Activated CD4-positive, alpha-beta T cell treated with anti-CD3 and anti-CD28 coated beads, Interleukin-2, amount 10 ng/mL, durations not matched to agents 7 days and 5 days (primary cell): ENCODE measurements at places on chromosomes 1 and 21.

DNA sequence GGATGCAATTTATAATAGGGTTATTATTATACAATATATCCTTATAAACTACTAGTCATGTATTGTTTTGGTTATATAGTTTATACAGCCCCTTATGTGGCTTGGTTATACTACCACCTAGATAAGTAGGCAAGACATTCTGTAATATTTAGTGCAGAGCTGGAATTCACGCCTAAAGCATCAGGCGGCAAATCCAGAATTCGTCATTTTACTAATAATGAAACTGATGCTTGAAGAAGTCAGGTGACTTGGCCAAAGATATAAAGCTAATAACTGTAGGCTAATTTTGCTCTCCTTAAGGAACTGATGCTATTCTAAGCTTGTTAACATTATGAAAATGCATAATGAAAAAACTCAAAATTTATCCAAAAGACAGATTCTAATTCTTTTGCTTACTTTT, 10.8 kb downstream of the NSL1 start:
- H3K27me3 ChIP-seq = no peaks in the 10 kb centered on the region
- H3K36me3 ChIP-seq = peaks cover 30% of the 10 kb centered on the region
- peaks cover 13% of the 10 kb centered on the region for H3K4me1 ChIP-seq
- no peak for DNase-seq
- H3K4me3 ChIP-seq = no peak overlapping the region

GRCh38 chr1:17768651-17769241, 13.6 kb downstream of the ACTL8 start:
- no peaks in the 10 kb centered on the region for H3K27me3 ChIP-seq
- no peak overlapping the region for H3K4me3 ChIP-seq
- H3K4me1 ChIP-seq = no peaks in the 10 kb centered on the region
- H3K27ac ChIP-seq = no peak overlapping the region
- no peak for DNase-seq
- no peaks in the 10 kb centered on the region for H3K36me3 ChIP-seq

GRCh38 chr1:179141592-179142251, 59.9 kb downstream of the TOR3A start:
- no peak for DNase-seq
- H3K4me1 ChIP-seq = peaks cover 35% of the 10 kb centered on the region
- no peaks in the 10 kb centered on the region for H3K27me3 ChIP-seq
- peak overlapping the region; percentile 25 for H3K27ac ChIP-seq

DNA sequence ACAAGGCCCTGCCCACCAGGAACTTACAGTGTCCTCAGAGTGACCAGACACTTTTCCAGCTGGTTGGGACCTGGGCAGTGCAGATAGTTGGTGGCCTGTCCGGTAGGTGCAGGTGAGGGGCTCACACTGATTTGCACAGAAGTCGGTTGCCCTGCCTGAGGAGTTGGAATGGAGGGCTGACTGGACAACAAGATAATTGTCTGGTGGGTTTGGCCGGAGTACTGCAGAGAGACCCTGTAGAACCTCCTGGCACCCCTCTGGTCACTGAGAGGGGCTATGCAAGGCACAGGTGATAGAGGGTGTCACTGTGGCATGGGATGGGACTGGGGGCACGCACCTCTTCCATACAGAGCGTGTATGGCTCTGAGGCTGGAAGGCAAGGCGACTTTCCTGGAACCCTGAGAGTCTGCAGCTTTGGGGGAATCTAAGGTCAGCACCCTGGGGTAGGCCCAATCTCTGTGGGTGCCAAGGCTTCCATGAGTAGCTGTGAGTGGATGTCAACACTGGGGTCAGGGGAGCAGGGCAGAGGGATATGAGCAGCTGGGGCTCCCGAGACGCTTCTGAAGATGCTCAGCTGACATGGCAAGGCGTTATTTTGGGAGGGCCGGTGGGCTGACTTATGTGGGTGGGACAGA, 7.6 kb upstream of the PLA2G2D start:
- no peaks in the 10 kb centered on the region for H3K4me1 ChIP-seq
- no peak overlapping the region for H3K4me3 ChIP-seq
- DNase-seq = no peak
- peaks cover 14% of the 10 kb centered on the region for H3K27me3 ChIP-seq
- H3K27ac ChIP-seq = no peak overlapping the region

GRCh38 chr1:23639460-23640095, 52.0 kb upstream of the RPL11 start:
- no peak overlapping the region for H3K4me3 ChIP-seq
- H3K4me1 ChIP-seq = peaks cover 22% of the 10 kb centered on the region
- H3K27me3 ChIP-seq = no peaks in the 10 kb centered on the region
- H3K27ac ChIP-seq = no peak overlapping the region
- DNase-seq = no peak

DNA sequence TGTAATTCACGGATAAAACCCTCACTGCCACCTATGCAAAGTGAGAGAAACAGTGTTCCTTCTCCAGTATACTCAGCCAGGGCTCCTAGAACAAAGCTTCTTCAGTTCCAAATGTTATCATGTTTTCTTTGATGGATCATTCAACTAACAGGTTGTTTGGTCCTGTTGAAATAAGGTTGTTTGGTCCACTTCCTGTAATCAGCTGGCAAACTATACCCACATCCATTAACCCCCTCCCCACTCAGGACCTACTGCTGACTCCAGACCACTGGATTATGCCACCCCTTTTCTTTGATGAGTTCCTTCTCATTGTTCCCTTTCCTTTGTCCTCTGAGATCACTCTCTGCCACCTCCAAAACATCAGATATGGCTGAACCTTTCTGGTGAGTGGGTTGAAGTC, 267.7 kb upstream of the USP25 start:
- no peaks in the 10 kb centered on the region for H3K27me3 ChIP-seq
- no peaks in the 10 kb centered on the region for H3K4me1 ChIP-seq
- no peak overlapping the region for H3K4me3 ChIP-seq
- no peak for DNase-seq
- H3K36me3 ChIP-seq = no peaks in the 10 kb centered on the region
- no peak overlapping the region for H3K27ac ChIP-seq

DNA sequence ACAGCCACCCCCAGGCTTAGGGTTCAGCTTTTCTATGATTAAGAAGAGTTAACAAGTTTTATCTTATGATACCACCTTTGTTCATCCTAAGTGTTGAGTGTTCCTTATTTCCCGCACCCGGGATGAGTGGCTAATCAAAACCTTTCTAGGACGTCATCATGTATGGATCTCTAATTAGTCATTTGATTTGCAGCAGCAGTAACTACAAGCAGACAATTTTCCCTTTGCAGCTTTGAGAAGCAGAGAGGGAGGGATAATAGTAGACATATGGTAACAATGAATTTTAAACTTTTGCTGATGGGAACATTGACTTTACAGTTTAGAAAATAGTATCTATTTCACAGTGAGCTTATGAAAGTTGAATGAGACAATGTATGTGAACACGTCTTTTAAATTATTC, 30.8 kb upstream of the SLC35F3 start:
- no peaks in the 10 kb centered on the region for H3K36me3 ChIP-seq
- no peak overlapping the region for H3K4me3 ChIP-seq
- no peak for DNase-seq
- H3K27ac ChIP-seq = no peak overlapping the region

GRCh38 chr1:175690298-175690697, 53.1 kb downstream of the TNR start:
- no peaks in the 10 kb centered on the region for H3K27me3 ChIP-seq
- no peaks in the 10 kb centered on the region for H3K36me3 ChIP-seq
- no peak for DNase-seq
- no peak overlapping the region for H3K27ac ChIP-seq

GRCh38 chr21:45447821-45448220, 42.9 kb downstream of the COL18A1 start:
- DNase-seq = no peak
- H3K27me3 ChIP-seq = peaks cover 9% of the 10 kb centered on the region
- no peak overlapping the region for H3K4me3 ChIP-seq
- H3K4me1 ChIP-seq = no peaks in the 10 kb centered on the region
- no peaks in the 10 kb centered on the region for H3K36me3 ChIP-seq

GRCh38 chr1:32336591-32336932, 529 bp upstream of the MARCKSL1 start:
- no peak for DNase-seq
- no peak overlapping the region for H3K27ac ChIP-seq
- no peaks in the 10 kb centered on the region for H3K27me3 ChIP-seq
- peak overlapping the region; percentile 58 for H3K4me3 ChIP-seq

DNA sequence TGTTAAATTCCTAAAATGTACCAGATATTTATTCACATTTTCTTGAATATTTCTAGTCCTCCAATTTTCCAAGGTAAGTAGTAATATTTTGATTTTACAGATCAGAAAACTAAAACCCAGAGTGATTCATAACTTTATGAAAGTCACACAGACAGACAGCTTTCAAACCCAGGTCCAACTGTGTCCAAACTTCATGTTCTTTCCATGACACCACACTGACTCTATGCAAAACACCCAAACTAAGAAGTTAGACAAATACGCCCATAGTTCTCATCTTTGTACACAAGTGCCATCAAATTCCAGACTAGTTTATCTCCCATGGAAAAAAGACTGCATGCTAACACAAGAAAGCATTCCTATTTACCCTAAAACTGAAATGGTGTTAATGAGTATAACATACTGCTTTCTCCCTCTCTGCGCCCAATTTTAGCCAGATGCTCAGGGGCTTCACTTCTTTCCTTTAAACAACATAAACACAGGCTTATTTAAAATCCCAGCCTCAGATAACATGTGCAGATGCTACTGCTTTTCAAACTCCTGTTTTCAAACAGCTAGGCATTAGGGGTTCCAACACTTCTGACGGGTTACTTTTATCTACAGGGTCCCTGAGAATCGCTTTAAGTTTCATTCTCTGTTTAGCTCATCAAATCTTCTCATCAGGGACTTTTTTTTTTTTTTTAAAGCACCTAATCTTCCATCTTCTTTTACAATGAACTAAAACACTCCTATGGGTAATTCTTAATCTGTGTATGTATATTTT, 44.6 kb downstream of the WASF2 start:
- peaks cover 32% of the 10 kb centered on the region for H3K36me3 ChIP-seq
- peak overlapping the region; percentile 1 for H3K4me3 ChIP-seq
- peaks cover 37% of the 10 kb centered on the region for H3K4me1 ChIP-seq
- DNase-seq = no peak
- peak overlapping the region; percentile 68 for H3K27ac ChIP-seq

DNA sequence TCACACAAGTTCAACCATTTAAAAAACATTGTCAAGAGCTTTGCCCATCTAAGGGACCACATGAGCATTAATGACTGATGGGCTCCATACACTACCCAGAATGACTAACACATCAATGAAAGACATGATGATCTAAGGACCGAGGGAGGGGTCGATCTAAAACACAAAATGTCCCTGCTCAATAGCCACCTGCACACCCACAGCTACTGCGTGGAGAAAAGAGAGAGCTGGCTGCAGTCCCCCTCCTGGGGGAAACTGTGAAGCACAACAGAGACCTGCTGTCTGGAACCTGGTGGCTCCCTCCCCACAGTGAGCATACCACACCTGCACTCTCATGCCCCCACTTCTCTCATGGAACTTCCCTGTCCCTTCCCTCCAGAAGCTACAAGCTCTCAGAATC, 130.1 kb upstream of the ERG start:
- no peaks in the 10 kb centered on the region for H3K4me1 ChIP-seq
- H3K27me3 ChIP-seq = peaks cover 8% of the 10 kb centered on the region
- DNase-seq = no peak
- no peaks in the 10 kb centered on the region for H3K36me3 ChIP-seq
- no peak overlapping the region for H3K4me3 ChIP-seq
- H3K27ac ChIP-seq = no peak overlapping the region

DNA sequence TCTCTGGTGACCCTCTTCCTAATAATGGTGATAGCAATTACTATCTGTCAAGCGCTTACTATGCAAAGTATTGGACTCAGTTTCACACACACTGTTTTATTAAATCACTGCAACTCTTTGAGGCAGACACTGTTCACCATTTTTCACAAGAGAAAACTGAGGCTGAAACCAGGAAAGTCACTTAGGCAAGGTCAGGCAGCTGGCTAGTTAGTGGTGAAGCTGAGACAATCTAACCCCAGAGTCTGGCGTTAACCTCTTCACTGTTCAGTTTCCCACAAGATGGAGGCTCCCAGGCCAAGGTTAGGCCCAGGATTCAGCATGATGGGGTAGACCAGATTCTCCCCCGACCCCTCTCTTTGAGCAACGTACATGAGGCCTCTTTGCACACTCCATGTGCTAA, 4.8 kb upstream of the GJA8 start:
- no peaks in the 10 kb centered on the region for H3K4me1 ChIP-seq
- no peak for DNase-seq
- H3K27me3 ChIP-seq = peaks cover under 1% of the 10 kb centered on the region
- no peak overlapping the region for H3K27ac ChIP-seq
- H3K36me3 ChIP-seq = no peaks in the 10 kb centered on the region
- no peak overlapping the region for H3K4me3 ChIP-seq

GRCh38 chr1:65539266-65540131, 119.0 kb downstream of the LEPR start:
- no peak overlapping the region for H3K27ac ChIP-seq
- no peaks in the 10 kb centered on the region for H3K4me1 ChIP-seq

GRCh38 chr1:41412748-41413147, 51.5 kb downstream of the FOXO6 start:
- H3K4me1 ChIP-seq = no peaks in the 10 kb centered on the region
- no peak overlapping the region for H3K4me3 ChIP-seq
- H3K27ac ChIP-seq = no peak overlapping the region
- no peak for DNase-seq

DNA sequence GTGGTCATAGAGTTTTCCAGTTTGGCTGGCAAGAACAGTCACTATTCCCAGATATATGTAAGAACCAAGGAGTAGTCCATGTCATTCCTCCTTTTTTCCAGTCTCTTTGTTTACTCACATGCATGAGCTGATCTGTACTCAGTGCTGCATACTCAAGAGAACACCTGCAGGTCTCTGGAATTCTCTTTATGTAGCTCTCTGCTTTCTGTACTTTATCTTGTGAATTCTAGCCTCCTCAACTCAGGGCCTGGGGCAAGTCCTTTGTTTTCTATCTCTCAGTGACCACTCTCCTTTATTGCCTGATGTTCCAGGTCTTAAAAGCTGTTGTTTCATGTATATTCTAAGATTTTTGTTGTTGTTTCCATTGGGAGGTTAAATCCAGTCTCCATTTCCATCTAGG, 478.9 kb downstream of the DPYD start:
- no peaks in the 10 kb centered on the region for H3K4me1 ChIP-seq
- no peak overlapping the region for H3K27ac ChIP-seq
- no peaks in the 10 kb centered on the region for H3K27me3 ChIP-seq
- H3K36me3 ChIP-seq = peaks cover 3% of the 10 kb centered on the region
- DNase-seq = no peak

GRCh38 chr1:188425687-188426086, 1596.9 kb downstream of the PLA2G4A start:
- no peaks in the 10 kb centered on the region for H3K36me3 ChIP-seq
- no peaks in the 10 kb centered on the region for H3K27me3 ChIP-seq
- no peak overlapping the region for H3K4me3 ChIP-seq

- H3K4me1 ChIP-seq = peaks cover 91% of the 10 kb centered on the region
- peak; percentile 65 for DNase-seq
- H3K27me3 ChIP-seq = no peaks in the 10 kb centered on the region
- peak overlapping the region; percentile 90 for H3K27ac ChIP-seq
- H3K4me3 ChIP-seq = peak overlapping the region; percentile 33
Observed at GRCh38 chr1:89657886-89658285, 25.0 kb downstream of the LRRC8C start.

DNA sequence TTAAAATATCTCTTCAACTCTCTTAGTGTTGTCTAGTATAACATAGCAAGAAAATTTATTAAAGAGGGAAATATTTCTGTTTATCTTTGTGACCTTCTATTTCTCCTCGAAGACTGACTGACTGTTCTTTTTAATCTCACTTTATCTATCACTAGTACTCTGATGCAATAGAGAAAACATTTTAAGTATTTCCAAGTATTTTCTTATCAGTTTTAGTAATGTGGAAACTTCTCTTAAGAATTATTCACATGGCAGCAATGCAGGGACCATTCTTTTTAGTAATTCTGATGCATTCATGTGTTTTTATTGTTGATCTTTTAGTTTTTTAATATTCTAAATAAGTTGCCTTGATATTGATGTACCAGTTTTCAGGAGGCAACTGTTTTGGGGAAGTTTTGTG, 115.7 kb downstream of the NEK7 start:
- no peak overlapping the region for H3K4me3 ChIP-seq
- H3K4me1 ChIP-seq = no peaks in the 10 kb centered on the region
- no peak overlapping the region for H3K27ac ChIP-seq
- H3K27me3 ChIP-seq = no peaks in the 10 kb centered on the region
